ENCODE measurements at places on chromosomes 5 and 9. TPM values are rescaled to one million over a fixed set of nuclear protein-coding genes. Genes with fewer than 3 reads are reported as not detected.

GRCh38 chr5:11289208-11289607, 528.2 kb upstream of the DAP start:
- DNase-seq: no peak

GRCh38 chr5:168432903-168433302, 53.4 kb upstream of the RARS1 start:
- DNase-seq: no peak

DNA sequence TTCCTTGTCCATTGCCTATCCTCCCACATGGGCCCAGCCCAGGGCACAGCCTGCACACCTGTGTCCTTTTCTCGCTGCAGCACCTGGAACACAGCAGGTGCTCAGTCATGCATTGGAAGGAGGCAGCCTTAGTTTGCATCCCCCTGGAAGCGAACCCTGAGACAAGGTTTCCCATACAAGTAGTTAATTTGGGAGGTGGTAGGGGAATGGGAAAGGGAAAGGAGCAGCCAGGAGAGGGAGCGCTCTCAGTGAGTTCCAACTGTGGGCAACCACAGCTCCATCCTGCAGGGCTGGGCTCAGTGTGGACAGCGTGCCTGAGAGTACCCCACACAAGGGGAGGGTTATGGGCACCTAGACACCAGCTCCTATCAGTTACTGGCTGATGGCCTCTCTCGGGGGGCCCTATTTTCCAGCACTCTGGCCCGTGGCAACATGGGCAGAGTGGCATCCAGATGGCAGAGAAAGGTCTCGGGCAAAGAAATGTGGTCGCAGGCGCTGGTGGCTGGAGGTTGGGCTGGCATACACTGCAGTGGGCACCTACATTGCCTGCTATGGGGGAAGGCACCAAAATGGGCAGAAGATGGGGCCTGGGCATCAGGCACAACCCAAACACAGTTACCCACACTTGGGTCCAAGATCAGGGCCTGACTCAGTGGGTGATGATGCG, 50.1 kb downstream of the TSPAN17 start:
- no peak for DNase-seq

DNA sequence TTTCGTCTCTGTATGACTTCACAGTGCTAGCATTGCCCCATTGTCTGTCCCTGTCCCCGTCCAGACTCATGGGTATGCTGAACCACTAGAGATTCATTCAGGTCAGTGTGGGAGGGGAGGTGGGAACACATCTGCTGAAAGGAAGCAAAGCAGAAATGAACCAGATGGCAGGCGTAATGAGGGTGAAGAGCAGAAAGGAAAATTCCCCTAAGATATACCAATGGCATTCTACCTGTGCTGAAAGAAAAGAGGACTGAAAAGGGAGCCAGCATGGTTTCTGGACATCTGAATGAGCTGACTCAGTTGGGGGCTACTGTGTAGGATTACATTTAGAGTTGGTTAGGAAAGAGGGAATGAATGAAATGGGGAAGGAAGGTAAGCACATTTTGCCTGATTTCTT, 678.7 kb downstream of the MAT2B start:
- no peak for DNase-seq

DNA sequence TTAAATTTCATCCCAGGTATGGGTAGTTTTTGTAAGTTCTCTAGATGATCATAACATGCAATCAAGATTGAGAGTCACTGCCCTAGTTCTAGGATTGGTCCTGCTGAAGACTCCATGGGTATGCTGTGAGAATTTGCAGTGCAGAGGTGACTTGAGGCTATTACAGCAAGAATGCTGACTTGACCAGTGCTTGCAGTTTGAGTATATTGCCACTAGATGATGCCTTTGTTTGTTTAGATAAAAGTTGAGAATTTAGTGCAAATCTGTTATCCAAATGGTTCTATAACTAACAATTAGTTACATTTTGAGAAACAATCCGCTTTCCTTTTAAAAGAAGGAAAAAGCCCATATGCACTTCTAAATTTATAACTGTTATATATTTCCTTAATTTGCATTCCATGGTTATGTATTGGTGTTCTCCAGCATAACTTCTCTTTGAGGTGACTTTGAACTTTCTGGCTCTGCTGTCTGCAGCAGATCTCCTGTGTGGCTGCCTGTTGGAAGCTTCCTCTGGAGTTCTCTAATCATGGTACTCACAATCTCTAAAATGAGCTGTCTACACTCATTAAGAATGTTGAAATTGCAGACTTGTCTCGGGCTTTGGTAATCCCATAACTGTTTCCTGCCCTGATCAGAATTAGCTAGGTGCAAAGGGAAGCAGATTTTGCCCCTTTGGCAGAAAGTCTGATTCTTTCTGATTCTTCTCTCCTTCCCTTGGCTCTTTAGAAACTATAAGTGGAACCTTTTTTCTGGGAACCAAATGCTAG, 24.9 kb downstream of the MELK start:
- DNase-seq: peak; percentile 68

DNA sequence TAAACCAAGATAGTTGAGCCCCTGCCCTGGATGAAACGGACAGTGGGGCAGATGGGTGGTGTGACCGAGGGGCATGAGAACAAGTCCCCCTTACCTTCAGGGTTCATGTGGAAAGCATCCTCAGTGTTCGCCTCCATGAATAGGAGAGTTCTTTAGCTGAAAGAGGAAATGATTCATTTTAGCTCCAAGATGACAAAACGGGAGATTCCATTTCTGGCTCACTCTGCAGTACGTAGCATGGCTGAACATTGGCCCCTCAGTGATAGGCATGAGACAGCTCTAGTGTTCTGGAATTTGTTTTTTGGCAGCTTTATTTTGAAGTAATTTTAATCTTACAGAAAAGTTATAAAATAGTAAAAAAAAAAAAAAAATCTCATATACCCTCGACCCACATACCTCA, 70.2 kb upstream of the AGXT2 start:
- no peak for DNase-seq

DNA sequence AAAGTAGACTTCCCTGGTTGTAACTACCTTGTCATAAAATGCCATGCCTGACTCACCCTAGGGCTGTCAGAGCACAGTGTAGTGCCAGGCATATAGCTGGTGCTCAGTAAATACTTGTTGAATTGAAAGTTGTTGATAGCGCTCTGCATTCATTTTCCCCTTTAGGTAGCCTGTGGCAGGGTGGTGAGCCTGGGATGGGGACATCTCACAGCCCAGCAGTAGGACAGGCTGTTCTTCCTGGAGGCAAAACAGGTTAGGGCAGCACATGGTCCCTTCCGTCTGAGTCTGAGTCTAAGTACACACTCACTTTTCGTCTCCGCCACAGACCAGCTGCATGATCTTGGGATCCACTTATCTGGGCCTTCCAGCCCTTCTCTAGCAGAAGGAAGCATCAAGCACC, 401.9 kb downstream of the ZSWIM6 start:
- DNase-seq: no peak

PCDHGA4 gene
- 1.4 TPM for total RNA-seq

GRCh38 chr5:39570403-39571027, 145.7 kb upstream of the DAB2 start:
- DNase-seq: peak; percentile 84

GRCh38 chr9:33524306-33524947, 376 bp downstream of the ANKRD18B start:
- DNase-seq: no peak

DNA sequence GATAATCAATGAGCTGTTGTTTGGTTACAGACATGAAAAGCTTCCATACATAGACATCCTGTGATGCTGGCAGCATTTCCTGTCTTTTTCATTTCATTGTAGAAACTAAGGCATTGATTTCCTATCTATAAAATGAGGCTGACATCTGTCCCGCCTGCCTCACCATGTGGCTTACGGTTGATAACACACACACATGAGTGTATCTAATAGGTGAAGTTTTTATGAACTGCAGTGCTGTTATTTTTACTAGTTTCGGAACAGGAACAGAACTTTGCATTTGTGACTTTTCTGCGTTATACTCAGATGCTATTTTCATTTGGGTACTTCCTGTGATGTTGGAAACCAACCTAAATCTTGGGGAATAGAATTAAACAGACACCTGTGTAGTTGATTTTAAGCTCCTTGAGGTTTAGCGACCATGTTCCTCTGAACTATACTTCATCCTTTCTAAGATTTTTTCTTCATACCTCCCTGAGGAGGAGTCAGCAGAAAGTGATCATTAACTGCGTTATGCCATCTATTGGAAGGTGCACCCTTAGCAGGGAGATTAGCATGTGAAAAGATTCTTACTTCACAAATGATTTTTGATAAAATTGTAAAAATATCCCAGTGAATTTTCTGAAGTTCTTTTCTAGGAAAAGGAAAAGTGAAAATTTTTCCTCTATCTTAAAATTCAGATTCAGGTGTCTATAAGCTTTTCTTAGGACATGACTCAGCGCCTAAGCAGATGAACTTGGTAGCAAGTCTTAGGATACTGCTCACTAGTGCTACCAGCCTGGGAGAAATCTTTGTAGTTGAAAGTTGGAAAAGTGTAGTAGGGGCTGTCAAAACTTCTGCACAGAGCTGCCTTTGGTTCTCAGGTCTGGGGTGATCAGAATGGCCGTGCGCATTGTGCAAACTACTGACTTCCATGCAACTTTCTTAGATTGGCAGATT, 134.5 kb downstream of the TRIO start:
- DNase-seq: peak; percentile 53

KCNN2 gene
- 15.8 TPM for total RNA-seq

DNA sequence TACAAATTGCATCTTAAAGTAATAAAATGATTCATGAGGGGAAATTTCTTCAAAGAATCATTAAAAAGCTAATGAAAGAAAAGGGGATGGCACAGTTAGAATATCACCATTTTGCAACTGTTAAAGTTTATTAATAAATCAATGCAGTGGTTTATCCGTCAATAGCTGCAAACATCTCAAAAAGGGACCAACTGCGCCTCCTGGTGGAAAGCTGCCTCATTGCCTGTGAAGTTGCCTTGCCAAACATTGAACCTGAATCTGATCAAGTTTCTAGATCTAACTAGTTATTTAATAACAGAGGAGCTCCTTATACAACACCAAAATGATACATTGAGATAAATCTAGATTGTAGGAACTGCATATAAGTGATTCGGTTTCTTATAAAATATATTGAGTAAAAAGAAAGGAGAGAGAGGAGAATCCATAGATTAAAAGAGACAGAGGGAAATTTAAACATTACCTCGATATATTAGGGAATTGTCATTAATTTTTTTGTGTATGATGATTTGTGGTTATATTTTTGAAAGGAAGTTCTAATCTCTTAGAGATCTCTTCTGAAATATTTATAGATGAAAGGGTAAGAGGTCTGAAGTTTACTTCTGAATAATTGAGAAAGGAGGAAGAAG, 6.9 kb upstream of the NDUFB6 start:
- DNase-seq: peak; percentile 64

TSLP gene
- total RNA-seq: not detected

- no peak for DNase-seq
These were observed 141.8 kb upstream of the MAST4 start for GRCh38 chr5:66454186-66455078.

Data from SK-MEL-5 (cell line).